ENCODE measurements at places on chromosomes 1 and 21.

GRCh38 chr1:172742599-172743500, 83.9 kb downstream of the FASLG start:
- no peak for DNase-seq

DNA sequence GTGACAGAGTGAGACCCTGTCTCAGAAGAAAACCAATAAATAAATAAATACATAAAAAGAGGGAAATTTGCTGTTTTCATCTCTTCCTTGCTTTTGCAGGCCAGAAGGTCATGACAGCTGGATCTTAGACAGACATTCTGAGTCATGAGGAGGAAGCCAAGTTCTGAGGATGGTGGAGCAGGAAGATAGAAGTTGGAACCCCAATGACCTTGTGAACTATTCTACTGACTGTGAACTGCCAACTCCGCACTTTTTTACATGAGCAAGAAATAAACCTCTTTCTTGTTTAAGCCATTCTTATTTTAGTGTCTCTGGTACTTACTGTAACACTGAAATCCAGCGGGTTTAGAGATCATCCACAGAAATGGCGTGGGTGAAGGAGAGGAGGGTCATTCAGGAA, 8.5 kb downstream of the CD84 start:
- no peak for DNase-seq

- no peak for DNase-seq
Observed at GRCh38 chr21:16323596-16323995, 593.8 kb downstream of the USP25 start.

GRCh38 chr1:156146020-156146768, 7.2 kb upstream of the SEMA4A start:
- peak; percentile 40 for DNase-seq

GRCh38 chr1:40059338-40059959, 18.9 kb downstream of the CAP1 start:
- DNase-seq: no peak

GRCh38 chr1:180031664-180032063, 77.1 kb downstream of the CEP350 start:
- DNase-seq: no peak

DNA sequence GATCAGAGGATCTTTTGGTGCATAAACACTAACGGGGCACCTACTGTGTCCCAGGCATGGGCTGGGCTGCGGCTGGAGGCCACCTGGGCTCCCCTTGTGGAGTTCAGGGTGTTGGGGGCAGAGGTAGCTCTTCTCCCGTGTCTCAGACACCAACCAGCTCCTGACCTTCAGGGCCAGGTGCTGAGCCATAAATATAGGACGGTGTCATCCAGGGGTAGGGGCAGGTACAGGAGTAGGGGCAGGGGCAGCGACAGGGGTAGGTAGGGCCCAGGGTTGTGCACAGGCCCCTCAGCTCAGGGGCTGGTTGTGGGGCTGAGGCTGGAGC, 18.0 kb upstream of the LRRC3 start:
- no peak for DNase-seq

DNA sequence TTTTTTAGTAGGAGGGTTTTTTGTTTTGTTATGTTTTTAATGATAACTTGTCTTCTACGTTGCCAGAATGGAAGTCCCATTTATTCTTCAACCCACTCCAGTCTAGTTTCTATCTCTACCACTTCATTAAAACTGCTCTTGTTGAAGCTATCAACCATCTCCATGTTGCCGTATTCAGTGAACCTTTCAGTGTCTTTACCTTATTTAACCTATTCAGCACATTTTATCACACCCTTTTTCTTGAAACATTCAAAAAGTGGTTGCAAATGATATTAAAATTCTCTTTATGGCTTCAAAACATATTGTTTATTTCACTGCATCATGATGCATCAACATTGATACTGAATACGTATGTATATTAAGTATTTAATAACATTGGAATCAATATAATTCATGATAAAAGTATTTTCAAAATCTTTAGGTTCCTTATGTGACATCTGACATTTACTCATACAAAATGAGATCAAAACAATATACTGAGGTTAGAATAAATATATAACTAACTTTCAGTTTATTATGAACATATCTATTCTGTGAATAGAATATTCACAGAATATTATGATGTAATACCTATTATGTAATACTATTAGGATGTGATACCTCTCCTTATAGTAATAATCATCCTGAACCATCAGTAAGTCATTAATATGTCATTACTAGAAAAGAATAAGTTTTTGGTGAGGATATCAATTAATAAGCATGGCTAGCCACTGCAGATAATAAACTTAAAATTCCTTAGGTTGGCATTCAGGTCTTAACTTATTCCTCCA, 52.0 kb upstream of the ADAR start:
- no peak for DNase-seq

DNA sequence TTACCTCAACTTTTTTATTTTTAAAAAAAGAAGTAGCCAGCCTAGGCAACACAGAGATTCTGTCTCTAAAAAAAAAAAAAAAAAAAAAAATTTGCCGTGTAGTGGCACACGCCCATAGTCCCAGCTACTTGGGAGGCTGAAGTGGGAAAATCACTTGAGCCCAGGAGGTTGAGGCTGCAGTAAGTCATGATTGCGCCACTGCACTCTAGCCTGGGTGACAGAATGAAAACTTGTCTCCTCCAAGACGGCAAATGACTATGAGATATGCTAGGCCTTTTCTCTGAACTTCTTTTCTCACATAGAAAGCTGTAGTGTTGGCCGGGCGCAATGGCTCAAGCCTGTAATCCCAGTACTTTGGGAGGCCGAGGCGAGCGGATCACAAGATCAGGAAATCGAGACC, 24.7 kb upstream of the PTCH2 start:
- DNase-seq: no peak

- DNase-seq: no peak
Observed at GRCh38 chr1:154520333-154520732, 18.1 kb upstream of the SHE start.

GRCh38 chr1:19309123-19309813, 2.7 kb downstream of the AKR7A2 start:
- no peak for DNase-seq

DNA sequence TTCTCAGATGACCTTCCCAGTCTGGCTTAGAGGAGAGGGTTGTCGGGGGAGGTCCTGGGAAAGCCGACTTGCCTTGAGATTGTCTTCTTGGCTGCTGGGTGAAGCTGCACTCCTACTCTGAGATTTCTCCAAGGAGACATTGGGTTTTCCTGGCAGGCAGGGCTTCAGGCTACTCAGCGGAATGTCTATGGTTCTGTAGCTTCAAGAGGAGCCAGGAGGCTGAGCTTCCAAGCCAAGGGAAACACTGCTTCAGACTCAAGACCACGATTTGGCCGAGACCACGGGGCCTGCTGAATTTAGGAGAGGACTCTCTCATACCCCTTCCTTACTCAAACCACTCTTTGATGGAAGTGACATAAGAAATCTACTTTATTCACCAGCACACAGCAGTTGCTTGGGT, 67.8 kb downstream of the NTMT2 start:
- no peak for DNase-seq

GRCh38 chr1:227777646-227778045, 37.8 kb upstream of the PRSS38 start:
- DNase-seq: no peak

- no peak for DNase-seq
Observed at GRCh38 chr1:21552715-21553114, 43.5 kb downstream of the ALPL start.

GRCh38 chr1:24206083-24206464, 19.0 kb upstream of the IFNLR1 start:
- DNase-seq: no peak

GRCh38 chr1:15476927-15477326, 1.0 kb downstream of the CELA2B start:
- no peak for DNase-seq

DNA sequence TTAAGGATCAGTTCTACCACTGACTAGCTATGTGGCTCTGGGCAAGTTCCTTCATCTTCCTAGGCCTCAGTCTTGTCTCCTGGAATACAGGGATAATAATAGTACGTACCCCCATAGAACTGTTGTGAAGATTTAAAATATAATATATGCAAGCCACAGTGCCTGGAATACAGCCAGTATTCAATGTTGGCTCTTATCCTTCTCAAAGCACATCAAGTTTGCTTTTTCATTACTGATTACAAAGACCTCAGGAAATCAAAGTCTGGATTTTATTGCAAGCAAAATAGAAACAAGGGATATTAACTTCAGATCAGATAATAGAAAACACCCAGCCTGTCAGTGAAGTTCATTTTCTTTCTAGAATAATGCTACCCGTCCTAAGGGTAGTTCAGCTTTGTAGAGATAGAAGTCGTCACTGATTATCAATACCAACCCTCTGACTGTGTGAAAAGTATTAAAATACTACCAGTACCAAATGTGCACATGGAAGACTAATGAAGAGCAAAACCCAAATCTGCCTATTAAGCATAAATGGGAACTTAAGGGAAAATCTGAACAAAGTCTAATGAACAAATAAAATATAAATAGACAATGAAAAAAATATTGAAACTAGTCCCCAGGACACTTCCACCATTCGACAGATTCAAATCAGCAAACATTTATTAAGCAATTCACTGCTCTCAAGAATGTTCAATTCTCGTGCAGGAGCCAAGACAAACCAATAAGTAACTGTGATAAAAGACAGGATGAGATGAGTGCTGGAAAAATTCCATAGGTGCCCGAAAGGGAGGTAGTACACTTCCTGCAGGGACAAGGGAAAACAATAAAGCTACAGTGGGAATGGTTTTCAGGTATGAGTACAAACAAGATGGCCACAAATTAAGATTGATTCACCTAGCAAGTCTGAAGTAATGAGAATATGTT, 206.2 kb downstream of the SMYD3 start:
- no peak for DNase-seq

DNA sequence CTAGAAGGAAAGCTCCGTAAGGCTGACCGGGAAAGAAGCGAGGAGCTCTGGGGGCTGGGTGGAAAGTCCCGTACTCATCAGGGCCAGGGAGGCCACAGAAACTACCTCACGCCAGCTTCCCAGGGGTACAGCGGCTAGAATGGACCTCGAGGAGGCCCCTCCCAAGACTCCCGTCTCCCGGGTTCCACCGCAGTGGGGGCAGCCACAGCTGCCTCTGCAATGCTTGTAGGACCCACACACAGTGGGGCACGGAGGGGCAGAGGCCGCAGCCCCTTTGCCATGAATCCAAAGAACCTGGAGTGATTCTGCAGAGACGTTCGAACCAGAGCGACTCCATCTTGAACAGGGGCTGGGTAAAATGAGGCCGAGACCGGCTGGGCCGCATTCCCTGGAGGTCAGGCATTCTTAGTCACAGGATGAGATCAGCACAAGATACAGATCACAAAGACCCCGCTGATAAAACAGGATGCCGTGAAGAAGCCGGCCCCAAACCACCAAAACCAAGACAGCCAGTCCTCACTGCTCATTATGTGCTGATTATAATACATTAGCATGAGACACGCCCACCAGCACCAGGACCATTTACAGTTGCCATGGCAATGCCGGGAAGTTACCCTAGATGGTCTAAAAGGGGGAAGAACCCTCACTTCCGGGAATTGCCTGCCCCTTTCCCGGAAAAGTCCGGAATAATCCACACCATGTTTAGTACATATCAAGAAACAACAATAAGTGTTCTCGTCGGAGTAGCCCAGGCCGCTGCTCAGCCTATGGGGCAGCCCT, 1.6 kb upstream of the ANKRD65 start:
- no peak for DNase-seq

DNA sequence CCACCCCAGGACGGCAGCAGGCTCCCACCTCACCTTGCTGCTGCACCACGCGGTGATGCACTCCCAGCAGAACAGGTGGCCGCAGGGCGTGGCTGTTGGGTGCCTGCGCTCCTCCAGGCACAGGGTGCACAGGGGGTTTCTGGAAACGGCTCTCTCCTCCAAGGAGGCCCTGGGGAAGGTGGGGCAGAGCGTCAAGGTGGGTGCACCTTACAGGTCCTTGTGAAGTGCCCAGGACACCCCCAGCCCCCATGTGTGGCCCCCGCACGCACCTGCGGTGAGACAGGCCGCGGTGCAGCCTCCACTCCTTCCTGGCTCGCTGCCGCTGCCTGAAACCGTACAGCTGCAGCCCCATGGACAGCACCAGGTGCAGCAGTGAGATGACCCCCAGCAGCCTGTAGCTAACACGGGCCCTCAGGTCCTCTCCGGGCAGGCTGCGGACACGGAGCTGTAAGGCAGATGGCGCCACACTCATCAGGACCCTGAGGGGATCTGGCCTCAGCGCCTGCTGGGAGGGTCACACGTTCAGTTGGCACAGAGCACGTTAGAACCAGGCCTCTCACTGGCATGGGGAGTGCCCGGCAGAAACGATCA, 5.8 kb downstream of the PEX10 start:
- DNase-seq: no peak

DNA sequence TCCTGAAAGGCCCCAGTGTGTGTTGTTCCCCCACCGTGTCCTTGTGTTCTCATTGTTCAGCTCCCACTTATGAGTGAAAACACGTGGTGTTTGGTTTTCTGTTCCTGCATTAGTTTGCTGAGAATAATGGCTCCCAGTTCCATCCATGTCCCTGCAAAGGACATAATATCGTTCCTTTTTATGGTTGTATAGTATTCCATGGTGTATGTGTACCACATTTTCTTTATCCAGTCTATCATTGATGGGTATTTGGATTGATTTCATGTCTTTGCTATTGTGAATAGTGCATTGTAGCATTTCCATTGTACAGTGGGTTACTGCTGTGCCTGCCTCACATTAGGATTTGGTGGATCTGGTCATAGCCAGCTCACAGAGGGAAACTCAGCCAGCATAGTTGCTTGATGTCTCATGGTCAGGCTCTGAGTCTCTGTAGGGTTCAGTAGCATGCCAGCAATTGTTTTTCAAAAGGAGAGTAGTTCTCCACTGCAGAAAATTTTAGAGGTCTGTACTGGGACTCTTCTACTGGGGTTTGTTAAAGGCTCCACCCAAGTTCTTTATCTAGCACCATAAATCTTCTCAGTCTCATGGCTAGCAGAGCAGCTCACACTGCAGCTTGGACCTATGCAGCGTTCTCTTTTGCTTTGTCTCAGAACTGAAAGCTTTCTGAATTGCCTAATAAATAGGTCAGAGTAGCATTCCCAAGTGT, 41.0 kb downstream of the RUNX3 start:
- DNase-seq: no peak

- no peak for DNase-seq
Observed at GRCh38 chr21:33470701-33471100, 9.1 kb downstream of the TMEM50B start.

DNA sequence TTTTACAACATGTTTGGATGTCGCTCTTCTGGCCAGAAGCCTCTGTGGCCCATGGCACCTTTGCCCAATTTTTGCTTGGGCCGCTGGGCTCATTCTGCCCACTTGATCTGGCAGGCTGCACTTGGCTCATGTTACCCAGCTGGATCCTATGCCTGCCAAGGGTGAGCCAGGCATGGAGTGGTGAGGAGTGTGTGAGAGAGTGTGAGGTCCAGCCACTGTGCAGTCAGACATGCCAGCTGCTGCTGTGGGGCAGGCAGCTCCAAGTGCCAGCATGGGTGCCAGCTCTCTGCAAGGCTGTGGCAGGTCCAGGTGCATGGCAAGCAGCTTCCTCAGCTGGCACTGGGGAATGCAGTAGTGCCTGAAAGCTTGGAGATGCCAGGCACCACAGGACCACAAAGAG, 71.0 kb downstream of the EBNA1BP2 start:
- no peak for DNase-seq

DNA sequence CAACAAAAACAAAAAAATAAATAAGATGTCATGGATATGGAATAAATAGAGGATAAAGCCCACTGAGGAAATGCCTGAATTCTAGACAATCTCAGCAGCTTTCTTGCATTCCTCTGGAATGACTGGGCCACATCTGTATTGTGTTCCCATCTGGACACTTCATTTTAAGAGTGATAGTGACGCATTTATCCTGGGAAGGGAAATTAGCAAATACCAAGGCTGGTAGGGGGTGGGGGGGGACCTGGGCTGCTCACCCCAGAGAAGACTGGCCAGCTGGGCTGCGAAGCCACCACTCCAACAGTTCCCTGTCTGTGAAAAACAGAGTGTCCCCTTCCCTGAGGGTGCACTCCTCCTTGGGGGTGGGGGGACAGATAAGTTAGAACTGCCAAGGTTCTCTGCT, 106.3 kb downstream of the HIVEP3 start:
- no peak for DNase-seq

Measured in stimulated activated CD8-positive, alpha-beta memory T cell treated with anti-CD3 and anti-CD28 coated beads, Interleukin-7, amount 100 ng/mL, for 4 hours (primary cell).